ENCODE measurements at places on chromosomes 1 and 21.
A peak's percentile ranks its signal among the peaks of the same experiment; 100 is the strongest.

DNA sequence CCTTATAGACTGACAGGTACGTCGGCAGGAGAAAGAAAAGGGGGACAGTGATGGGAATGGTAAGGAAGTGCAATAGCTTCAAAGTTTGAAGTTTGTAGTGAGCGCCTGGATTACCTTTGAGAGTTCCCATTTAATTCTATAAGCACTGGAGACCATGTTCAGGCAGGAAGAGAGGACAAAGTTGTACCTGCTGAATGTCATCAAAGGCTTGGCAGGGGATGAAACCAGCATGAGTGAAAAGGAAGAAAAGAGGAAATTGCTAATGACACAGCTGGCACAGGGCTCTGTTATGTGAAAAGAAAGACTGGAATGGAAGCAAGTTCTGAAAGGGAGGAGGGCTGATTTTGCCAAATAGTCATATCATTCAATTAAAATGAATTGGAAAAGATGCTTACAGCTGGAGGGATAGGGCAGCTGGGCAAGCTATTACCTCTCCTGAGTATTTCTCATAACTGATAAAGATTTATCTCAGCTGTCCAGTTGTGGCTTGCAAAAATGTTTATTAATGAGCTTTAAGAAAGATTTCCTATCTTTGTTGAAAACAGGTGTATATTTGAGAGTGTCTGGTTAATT lies 109.2 kb downstream of the HMCN1 start:
- no peak for DNase-seq

DNA sequence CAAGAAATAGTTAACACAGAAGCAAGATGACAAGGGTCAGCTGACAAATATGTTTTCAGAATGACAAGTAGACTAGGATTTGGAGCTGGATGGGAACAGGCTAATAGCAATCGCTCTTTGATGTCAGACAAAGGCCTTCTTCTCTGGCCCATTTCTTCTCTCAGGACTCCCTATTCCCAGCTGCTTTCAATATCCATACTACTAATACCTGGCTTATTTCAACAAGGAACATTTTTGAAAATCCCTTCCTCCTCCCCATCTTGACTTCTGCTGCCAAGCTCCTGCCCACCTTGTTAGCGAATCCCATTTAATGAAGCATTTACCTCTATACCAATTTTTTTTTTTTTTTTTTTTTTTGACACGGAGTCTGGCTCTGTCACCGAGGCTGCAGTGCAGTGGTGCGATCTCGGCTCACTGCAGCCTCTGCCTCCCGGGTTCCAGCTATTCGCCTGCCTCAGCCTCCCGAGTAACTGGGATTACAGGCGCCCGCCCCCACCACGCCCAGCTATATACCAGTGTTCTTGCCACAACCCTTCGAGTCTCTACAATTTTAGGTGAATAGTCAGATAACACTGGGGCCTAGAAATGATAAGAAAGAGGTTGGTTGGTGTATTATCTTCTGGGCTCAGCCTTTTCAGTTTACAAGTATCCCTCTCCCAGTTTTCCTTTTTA lies 68.4 kb downstream of the MACF1 start:
- DNase-seq = no peak

- DNase-seq = no peak
Observed at GRCh38 chr1:217333939-217334338, 297.0 kb downstream of the GPATCH2 start.

- no peak for DNase-seq
Observed at GRCh38 chr1:56395776-56396175, 183.6 kb downstream of the PLPP3 start.

- DNase-seq = peak; percentile 67
Observed at GRCh38 chr1:116850436-116850835, 59.3 kb upstream of the PTGFRN start.
